ENCODE measurements at places on chromosomes 7 and 10.

DNA sequence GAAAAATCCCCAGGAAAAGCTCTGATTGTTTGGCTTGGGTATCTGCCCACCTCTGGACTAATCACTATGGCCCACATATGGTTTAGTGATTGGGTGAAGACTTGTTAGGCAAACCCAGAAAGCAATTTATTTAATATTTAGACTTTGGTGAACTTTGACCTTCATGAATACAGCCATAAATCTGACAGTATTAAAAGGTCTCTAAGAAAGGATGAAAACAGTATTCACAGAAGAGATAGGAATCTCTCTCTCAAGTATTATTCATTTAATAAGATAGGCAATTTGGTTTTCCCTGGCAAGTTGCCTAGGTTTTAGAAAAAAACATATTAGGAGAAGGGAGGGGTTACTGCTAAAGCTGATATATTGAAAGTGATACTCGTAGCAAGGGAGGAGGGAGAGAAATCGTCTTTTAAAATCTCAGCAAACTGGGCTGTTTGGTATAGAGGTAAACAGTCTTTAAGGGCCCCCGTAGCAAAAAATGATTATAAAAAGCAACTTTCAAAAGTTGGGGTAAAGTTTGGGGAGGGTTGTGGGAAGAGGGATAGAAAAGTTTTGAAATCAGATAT lies 57.1 kb downstream of the LSMEM1 start:
- DNase-seq, result no peak

- DNase-seq, result no peak
These were observed 82.4 kb upstream of the NME8 start for GRCh38 chr7:37765872-37766525.

- DNase-seq, result no peak
These were observed 614.1 kb downstream of the GALNT17 start for GRCh38 chr7:71746006-71746405.

DNA sequence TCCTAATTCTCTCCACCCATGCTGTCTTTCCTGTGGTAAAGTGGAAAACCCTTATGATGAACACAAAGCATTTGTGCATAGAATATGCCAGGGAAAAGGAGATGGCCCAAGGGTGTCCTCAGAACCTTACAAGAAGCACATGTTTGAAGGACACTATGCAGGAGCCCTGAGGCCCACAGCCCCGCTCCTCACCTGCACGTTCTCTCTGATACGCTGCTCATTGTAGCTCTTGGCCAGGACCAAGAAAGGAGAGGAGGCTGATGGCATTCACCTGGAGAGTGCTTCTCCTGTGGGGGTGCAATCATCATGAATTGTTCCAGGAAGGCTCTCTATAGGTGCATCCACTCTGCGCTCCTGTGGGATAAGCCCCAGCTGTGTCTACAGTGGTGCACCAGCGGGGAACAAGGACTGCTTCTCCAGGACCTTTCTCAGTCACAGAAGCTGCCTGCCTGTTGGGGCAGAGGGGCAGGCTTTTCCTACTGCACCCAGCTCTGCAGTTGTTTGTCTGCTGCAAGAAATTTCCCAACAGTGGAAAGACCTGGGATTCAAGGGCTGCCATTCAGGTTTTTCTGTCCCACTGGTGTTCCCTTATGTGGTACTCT lies 19.9 kb downstream of the AKR1C2 start:
- DNase-seq, result no peak

GRCh38 chr7:142420554-142421362 lies 162.9 kb upstream of the PRSS58 start:
- no peak for DNase-seq
